HepG2 (cell line): ENCODE measurements at places on chromosomes 12 and 14. TPM values are rescaled to one million over a fixed set of nuclear protein-coding genes. Genes with fewer than 3 reads are reported as not detected.

The CISTR gene
- total RNA-seq, result not detected in 2 replicates

DNA sequence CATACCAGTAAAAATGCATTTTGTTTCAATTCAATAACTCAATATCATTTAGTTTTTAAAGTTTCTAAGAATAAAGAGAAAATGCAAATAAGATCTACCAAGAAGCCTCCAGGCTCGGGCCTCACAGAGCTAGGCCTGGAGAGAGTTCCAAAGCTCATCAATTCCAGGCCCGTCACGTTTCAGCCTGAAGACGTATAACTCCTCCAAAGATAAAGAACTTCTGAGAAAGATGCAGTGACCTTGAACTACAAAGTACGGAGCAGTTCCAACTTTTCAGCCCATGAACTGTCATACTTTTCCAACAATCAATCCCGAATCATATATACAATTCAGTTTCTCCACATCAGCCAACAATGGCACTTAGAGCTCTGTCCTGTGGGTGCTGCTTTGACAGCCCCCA, 17.8 kb downstream of the CORO1C start:
- no peaks in the 10 kb centered on the region for H3K4me1 ChIP-seq
- peaks cover 1% of the 10 kb centered on the region; the same call in 1 of the 2 replicates for H3K36me3 ChIP-seq
- no peak overlapping the region for H3K4me3 ChIP-seq
- no peak for DNase-seq

DNA sequence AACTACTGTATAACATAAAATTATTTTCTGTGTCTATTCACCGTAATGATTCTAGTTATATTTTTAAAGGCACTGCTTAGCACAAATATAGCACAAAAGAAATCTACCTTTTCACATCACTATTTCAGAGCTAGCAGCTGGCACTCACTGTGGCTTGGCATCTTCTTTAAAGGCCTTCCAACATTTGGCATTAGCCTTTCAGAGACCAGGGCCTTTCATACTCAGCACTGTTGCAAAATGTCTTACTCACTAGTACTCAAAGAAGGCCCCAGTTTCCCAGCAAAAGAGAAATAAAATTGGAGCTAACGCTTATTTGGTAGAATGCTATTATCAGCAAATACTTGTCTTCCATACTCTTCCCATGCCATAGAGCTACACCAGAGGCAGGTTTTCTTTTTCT, 238.4 kb downstream of the MED13L start:
- no peak overlapping the region for H3K4me3 ChIP-seq
- H3K27ac ChIP-seq, result no peak overlapping the region
- no peaks in the 10 kb centered on the region for H3K36me3 ChIP-seq

The CCDC177 gene
- not detected in 2 replicates for total RNA-seq

The TEDC1 gene
- 20.7 and 27.4 TPM in 2 replicates for total RNA-seq

DNA sequence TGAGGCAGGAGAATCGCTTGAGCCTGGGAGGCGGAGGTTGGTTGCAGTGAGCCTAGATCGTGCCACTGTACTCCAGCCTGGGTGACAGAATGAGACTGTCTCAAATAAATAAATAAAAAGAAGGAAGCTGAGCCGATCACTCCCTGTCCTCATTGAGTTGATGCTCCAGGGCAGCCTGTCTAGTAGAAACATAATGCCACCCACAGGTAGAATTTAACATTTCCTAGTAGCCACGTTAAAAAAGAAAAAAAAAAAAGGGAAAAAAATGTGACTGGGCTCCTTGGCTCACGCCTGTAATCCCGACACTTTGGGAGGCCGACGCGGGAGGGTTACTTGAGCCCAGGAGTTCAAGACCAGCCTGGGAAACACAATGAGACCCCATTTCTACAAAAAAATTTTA, 135.7 kb downstream of the SCARB1 start:
- no peak for DNase-seq
- H3K27ac ChIP-seq, result no peak overlapping the region
- H3K27me3 ChIP-seq, result peaks cover 7% of the 10 kb centered on the region; the same call in 2 of the 3 replicates
- H3K36me3 ChIP-seq, result no peaks in the 10 kb centered on the region
- H3K4me1 ChIP-seq, result peaks cover 48% of the 10 kb centered on the region

The OTX2 gene
- total RNA-seq, result not detected in 2 replicates

DNA sequence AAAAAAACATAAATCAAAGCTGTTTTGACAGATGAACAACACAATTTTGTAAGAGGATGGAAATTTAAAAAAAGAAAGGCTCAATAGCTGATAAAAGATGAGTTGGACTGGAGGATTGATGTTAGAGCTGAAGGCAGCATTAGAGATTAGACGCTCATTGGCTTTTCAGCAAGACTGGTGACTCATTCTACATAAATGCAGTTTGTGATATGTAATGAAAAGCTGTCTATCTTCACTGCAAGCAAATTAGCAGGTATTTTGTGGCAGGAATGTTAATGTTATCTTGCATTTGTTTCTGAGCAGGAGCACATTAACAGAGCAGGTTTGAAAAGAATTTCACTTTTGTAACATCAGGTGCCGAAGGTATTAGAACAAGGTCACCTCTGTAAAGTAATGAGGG, 442.7 kb upstream of the NOVA1 start:
- no peak overlapping the region for H3K4me3 ChIP-seq
- DNase-seq, result no peak
- H3K36me3 ChIP-seq, result no peaks in the 10 kb centered on the region
- no peak overlapping the region for H3K27ac ChIP-seq
- H3K27me3 ChIP-seq, result no peaks in the 10 kb centered on the region
